ENCODE measurements at places on chromosomes 13 and 19.

DNA sequence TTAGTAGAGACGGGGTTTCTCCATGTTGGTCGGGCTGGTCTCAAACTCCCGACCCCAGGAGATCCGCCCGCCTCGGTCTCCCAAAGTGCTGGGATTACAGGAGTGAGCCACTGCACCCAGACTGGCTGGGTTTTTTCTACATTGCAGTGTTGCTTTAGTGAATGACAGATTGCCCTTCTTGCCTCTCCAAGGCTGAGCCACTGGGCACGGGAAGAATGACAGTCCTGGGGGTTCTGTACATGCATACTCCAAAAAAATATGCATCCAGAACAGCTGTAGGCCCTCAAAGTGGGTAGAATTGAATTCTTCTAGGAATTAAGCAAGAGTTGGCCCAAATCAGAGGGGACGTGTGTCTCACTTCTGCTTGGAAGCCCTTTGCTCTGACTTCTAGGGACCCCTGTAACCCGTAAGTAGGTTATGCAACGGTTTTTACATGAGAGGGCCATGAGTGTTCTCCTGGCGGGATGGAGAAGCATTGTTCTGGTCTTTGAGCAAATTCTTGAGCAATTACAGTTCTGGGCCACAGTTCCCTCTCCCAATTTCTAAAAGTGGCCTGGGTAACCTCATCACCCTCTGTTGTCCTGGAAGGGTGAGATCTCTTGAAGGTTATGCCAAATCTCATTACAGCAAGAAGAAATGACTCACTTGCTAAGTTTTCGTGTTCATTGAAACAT is 3.6 kb downstream of the ACTN4 start:
- no peak for DNase-seq

DNA sequence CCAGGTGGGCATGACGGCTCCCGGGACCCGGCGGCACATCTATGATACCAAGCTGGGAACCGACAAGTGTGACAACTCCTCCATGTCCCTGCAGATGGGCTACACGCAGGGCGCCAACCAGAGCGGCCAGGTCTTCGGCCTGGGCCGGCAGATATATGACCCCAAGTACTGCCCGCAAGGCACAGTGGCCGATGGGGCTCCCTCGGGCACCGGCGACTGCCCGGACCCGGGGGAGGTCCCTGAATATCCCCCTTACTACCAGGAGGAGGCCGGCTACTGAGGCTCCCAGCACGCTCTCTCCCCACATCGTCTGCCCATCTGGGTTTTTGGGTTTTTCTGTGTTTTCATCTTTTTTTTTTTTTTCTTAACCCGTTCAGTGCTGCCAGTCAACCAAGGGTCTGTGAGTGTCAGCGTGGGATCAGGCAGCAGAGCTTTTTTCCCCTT is 2.3 kb upstream of the ABCA7 start:
- DNase-seq: no peak

- no peak for DNase-seq
Observed at GRCh38 chr19:14061751-14062557, at the start of gene PALM3. PALM3 (minus strand) TSS chr19:14062076; CDS start chr19:14061980, 96 bp downstream.

DNA sequence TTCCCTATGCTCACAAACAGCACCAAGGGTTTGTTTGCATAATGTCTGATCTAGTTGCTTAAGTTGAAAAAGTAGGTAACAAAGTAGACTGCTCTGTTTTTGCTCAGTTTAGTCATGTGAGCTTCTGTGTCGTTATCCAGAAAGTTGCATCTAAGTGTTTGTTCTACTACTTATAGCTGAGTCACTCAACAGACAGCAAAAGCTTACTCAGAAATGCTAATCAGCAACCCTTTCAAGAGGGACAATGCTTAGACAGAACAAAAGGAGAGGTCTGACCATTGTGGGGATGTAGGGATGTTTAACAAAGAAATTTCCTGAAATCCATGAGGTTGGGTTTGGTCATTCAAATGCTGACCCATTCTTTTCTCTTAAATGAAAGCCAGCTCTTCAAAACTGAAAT is 106.4 kb downstream of the ATP8A2 start:
- no peak for DNase-seq

GRCh38 chr19:34926685-34927375 is at the start of gene ZNF30:
ZNF30 (plus strand) TSS chr19:34926903; CDS start chr19:34929948, 3,045 bp downstream.
- peak; percentile 85 for DNase-seq

GRCh38 chr13:94709001-94709834 is 3.1 kb downstream of the SOX21 start:
- no peak for DNase-seq

DNA sequence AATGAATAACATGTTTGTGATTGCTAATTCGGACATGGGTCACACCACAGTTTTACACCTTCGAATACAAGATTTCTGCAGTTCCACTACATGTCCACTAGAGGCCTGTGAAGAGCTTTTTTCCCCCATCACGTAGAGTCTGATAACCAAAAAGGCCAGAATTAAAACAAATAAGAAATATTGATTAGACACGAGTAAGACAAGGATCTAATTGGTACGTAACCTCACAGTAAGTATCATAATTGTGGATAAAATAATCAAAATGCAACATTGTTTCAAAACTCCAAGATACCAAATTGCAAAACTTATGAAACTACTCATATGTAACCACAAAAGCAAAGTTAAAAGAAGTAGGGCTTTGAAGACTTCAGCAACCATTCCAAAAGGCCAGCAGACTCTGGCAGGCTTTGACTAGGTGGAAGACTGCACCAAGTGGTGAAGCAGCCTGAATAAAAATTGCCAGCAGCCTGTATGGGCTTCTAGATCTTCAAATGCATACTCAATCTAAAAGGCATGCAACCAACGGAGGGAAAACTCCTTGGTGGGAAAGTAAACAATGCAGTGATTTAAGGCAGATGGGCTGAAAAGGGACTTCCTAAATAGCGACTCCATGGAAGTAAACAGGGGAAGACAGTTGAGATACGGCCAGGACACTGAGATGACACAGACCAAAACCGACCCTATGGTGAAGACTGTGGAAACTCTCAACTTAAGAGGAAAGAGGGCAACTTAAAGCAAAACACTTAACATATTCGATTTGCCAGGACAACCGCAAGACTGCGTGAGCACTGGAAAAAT is 56.7 kb downstream of the STARD13 start:
- no peak for DNase-seq

GRCh38 chr19:13817018-13817614 is 21.9 kb downstream of the ZSWIM4 start:
- no peak for DNase-seq

- peak; percentile 54 for DNase-seq
Observed at GRCh38 chr19:35404879-35405622, 34.2 kb downstream of the GPR42 start.

DNA sequence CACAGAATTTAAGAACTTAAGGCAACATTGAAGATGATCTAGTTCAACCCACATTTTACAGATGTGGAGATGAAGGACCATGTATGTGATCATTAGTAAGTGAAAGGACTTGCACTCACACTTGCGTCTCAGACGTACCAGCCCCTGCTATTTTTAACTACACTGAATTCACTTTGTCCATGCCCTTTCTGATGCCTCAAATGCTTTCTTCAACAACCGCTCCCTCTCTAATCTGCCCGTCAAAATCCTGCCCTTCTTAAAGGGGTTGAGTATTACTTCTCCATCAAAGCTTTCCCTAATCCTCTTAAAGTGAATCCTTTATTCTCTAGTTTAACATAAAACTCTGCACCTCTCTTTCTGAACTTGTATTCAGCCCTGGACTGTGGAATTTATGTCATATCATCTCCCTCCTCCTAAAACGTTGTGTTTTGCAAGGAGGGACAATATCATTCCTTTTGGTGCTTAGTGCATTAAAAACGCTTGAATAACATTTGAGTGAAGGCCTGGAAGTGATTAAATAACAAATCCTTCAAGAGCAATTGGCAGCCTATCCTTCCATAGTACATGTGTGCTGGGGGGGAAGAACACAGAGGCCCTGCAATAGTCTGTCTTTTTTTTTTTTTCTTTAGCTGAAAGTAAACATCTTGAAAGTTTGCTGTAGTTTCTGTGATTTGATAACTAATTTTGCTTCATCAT is 493.3 kb downstream of the LMO7 start:
- no peak for DNase-seq

- no peak for DNase-seq
Observed at GRCh38 chr19:18300930-18301717, 19.7 kb upstream of the JUND start.

DNA sequence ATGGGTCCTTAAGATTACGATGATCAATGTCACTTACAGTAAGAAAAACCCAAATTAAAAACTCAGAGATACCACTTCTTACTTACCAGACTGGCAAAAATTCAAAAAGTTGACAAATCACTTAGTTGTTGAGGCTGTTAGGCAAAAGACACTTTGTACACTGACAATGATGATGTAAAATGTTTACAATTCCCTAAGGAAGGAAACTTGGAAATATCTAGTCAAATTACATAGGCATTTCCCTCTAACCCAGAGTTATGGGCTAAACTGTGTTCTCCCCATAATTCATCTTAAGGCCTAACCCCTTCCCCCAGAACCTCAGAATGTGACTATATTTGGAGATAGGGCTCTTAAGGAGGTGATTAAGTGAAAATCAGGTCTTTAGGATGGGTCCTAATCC is 12.0 kb downstream of the TGDS start:
- no peak for DNase-seq

DNA sequence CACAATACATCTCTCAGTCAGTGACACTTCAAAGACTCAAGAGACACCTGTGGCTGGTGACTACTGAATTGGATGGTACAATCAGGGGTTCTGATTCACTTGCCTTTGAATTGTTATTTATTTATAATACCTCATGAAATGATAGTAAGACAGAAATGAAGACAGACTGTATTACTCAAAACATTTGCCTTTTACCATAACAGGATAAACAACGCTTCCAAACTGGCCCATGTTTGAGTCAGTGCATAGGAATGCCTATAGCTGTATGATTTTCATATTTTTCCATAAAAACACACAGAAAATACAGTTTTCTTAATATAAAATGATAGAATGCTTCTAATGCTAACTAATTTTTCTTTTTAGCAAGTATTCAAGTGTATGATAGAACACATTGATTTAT is 59.5 kb upstream of the FGF14 start:
- DNase-seq: no peak
